ENCODE measurements at places on chromosomes 4 and X. TPM values are rescaled to one million over a fixed set of nuclear protein-coding genes. Genes with fewer than 3 reads are reported as not detected.

DNA sequence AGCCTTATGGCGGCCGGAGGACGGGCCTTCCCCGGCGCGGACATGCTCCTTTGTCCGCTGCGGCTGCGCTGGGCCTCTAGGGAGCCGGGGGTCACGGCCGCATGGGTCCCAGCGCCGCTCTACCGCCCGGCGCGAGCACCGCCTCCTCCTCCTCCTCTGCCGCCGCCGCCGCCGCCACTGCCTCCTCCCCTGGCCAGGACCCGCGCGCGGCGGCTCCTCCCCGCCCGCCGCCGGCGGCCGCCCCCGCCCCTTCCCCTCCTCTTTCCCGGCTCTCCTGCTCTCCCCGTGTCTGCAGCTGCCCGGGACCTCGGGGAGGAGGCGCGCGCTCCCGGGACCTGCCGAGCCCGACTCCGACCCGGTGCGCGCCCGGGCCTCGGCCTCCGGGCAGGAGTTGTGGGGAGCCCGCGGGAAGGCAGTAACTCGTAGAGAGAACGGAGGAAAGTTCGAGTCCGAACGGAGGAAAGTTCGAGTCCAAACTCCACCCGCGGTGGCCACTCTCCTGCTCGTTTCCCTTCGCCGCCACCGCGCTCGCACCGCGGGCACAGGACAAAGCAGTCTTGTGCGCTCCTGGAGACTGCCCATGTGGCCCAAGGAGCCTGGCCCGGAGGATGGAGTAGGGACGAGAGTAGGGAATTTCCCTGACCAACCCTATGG, at the start of gene ADGRA3:
TSS of gene ADGRA3 (minus strand) at position 179 of the 654 bp plus-strand sequence. CDS start 282 bp downstream, outside the sequence.
- peak; percentile 79 for DNase-seq

GRCh38 chr4:171588051-171588545, 225.1 kb upstream of the GALNTL6 start:
- no peak for DNase-seq

The IL1RAPL2 gene
- not detected for total RNA-seq

The DCHS2 gene
- total RNA-seq = not detected

GRCh38 chr4:133188433-133189146, 39.5 kb downstream of the PCDH10 start:
- no peak for DNase-seq

DNA sequence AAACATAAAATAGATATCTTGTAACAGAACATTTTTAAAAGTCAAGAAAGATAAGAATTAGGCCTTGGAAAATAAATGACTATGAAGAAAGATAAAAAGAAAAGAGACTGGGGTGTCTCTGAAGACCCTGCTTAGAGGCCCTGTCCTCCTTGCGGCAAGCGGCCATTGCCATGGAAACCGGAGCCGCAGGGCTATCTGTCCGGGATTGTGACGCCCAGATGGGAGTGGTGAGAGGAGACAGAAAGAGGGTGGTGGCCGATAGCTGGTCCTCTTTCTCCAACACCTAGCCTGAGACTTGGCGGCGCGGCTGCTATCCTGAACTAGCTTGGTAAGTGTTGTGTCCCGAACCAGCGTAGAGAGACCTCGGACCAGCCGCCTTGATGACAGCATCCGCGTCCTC, at the start of gene DUSP21:
TSS of gene DUSP21 (plus strand) at position 269 of the 400 bp plus-strand sequence. CDS start at position 381, 112 bp downstream.
- DNase-seq = no peak

DNA sequence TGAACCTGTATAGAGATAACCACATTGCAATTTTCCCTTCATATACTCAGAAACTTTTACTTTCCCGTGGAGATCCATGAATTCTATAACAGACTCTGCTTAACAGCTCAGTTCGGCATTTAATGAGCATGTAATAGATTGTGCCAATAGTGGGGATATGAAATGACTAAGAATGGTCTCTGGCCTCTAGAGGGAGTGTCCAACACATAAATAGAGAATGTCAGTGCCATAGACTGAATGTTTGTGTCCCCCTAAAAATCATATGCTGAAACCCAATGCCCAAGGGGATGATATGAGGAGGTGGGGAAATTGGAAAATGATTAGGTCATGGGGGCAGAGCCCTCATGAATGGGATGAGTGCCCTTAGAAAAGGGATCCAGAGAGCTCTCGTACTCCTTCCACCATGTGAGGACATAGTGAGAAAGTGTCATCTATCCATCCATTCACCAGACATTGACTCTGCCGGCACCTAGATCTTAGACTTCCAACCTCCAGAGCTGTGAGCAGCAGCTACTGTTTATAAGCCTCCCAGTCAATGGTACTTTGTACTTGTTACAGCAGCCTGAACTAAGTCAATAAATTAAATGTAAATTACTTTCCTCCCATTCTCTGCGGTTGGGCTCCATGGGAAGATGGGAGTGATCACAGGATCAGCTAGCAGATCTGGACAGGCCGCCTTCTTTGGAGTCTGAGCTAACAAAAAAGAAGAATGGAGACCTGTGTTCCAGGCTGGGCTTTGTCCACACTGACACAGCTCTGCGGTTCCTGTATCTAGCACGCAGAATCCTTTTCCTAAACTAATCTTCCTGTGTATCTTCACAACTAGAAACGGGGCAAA, 28.1 kb upstream of the HPSE start:
- DNase-seq = no peak

The PARM1 gene
- 90.7 TPM for total RNA-seq

DNA sequence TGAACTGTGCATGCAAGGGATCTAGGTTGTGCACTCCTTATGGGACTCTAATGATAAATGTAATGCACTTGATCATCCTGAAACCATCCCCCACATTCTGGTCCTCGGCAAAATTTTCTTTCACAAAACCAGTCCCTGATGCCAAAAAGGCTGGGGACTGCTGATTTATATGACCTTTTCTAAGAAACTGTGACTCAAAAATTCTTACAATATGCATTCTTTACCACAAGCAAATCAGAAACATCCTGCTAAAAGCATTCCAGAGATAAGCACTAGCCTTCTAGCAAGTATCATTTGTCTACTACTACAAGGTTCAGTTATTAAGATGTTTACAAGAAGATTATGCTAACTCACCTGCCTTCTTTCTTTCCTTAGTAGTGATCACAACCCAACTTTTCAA, 166.5 kb upstream of the PCDH7 start:
- no peak for DNase-seq

GRCh38 chrX:31139961-31140360, 68.1 kb upstream of the FTHL17 start:
- no peak for DNase-seq

GRCh38 chr4:158786121-158786601, 17.3 kb downstream of the FNIP2 start:
- DNase-seq = no peak

DNA sequence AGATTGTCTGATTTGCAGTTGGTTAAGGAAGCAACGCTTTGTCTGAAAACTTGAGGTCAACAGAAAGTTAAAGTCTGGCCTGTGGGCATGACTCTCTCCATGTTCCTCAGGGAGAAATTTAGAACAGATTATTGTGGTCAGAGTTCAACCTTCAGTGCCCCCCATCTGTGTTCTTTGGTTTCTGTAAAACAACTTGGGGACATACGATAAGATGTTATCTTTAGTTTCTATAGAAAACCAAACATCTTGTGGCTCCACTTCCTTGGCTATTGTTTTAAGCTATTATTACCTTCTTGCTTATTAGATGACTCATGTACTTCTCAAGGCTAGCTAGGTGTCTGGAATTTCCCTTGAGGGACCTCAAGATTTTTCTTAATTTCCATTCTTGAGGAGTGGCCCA, 507.7 kb downstream of the PDHA2 start:
- no peak for DNase-seq

DNA sequence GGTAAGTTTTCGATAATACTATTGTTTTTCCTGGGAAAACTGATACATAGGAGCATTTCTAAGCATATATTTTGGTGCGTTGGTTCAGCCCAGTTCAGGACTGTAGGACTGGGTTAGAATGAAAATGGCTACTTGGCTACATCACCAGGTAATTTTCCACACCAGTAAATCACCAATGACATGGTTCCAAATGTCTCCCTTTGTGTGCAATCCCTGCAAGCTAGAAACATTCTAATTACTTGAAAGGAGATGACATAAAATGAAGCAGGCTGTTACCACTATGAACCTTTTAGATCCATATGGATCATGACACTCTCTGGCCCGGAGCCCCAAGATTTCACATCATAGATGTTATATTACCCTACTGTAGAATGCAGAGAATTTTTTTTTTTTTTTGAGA, 577.4 kb upstream of the FTHL17 start:
- no peak for DNase-seq

DNA sequence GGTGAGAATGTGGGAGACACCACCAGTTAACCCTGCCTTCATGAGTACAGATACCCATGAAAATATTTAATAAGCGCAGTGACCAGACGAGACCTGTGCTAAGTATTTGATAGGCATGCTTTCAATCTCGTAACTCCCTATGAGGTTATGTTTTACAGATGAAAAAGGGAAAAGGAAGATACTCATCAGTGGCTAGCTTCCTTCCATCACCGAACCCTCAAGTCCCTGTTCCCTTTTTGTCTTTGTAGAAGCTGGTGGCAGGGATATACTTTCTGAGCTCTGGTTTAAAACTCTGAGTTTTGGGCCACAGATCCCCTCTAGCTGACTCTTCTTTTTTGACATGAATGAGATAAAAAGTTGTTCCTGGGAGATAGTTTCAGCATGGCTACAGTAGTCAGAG, 26.3 kb downstream of the AFF1 start:
- DNase-seq = no peak

DNA sequence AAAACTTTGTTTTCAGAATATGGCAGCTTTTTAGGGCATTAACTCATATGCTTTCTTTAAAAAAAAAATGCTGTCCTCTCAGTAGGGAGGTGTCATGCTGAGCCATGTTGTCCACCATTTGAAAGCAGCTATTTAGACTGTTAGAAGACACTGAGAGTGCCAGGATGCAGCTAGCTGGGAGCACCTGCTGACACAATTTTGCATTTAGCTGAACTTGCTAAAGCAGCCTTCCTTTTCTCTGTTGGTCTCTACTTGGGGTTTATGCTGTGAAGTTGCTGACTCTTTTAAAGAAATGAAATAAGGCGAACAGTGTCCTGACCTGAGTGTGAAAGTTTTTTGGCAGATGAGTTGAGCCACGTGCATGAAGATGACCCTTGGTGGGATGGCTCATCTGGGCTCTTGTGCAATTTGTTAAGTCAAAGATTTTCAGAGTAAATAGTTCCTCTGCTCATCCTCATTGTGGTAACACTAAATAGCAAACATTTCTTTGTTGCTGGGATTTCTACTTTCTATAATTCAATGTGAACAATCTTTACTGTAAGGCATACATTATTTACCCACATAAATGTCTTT, 64.5 kb downstream of the CDS1 start:
- no peak for DNase-seq

DNA sequence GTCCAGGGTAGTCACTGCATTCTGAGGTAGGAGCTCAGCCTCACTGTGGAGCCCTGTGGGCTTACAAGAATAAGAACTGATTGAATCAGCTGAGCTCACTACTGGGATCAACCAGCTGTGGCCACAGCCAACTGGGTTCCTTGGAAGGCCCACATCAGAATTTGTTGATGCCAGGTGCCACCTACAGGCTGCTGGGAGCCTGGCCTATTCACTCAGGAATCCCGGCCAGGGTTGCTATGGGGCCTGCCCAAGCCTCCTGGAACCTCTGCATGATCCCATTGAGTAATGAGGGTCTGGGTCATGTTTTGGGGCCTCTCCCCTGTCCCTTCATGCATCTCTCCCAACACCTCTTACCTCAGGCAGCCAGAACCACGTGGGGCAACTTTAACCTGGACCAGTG, 53.9 kb upstream of the KIAA1210 start:
- DNase-seq = no peak

DNA sequence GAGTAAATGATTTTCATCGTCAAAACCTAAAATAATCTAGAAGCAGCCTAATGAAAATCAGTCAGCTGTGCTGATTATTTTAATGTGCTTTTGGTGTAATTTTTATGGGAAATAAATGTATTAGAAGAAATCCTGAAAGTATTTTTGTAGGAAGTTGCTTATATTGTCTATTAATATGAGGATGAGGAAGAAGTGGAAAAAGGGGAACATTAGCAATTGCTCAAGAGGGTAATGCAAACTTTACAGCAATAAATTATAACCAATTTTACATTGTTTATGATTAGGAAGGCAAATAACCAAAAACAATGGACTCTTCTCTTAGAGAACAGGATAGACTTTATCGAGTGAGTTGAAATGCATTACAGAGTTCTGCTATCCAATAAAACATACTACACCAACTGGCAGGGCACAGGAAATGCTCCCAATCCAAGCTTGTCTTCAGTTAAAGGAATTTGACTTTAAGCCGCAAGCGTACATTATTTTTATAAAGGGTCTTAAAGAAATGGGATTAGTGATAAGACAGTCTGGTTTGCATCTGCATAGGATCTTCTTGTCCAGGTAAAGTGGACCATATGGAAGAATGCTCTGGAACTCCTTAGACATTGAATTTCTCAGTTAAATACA, 374.8 kb downstream of the PDGFC start:
- DNase-seq = no peak

DNA sequence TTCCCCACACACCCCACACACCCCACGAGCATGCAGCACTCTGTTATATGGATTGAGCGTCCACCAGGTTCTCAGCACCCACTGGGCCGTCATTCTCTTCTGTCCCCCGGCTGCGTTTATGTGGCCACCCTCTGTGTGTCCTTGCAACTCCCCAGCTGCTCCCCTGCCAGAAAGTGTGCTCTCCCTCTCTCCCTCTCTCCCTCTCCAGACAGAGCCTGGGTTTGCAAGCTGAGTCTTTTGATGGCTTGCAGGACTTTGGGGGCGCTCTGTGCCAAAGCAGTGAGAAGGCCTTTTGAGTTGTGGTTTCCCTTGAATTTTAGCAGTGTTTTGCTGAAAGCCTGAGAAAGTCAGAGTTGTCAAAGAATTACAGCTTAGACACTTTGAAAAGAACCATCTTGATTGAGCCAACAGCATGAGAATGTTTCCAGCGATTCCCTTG, 173.5 kb downstream of the DCLK2 start:
- no peak for DNase-seq

The NKRF gene
- total RNA-seq = 3.7 TPM

The GPR82 gene
- total RNA-seq = 0.19 TPM

GRCh38 chrX:13670197-13670596, 17.3 kb downstream of the TCEANC start:
- DNase-seq = no peak

- DNase-seq = no peak
Observed at GRCh38 chrX:43016021-43016420, 238.1 kb upstream of the PPP1R2C start.

- DNase-seq = no peak
Observed at GRCh38 chr4:86834901-86835300, 14.3 kb downstream of the SLC10A6 start.

DNA sequence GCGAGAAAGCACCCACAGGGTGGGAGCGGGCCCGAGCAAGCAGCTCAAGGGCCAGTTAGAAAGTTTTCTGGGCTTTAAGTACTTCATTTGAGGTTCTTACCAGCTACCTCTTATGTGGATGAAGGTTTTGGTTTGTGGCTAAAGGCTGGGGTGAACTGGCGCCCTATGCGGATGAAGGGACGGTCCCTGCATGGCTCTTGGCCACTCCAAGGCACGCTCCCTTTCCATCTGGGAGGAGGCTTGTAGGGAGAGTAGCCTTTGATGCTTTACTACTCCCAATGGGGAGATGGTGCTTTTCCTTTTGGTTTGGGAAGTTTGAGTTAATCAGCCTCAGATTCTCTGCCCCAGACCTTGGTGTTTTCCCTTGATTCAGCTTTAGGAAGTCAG, 17.7 kb downstream of the MRFAP1 start:
- no peak for DNase-seq

All from left ventricle myocardium inferior (tissue), 1 donor.